Right lobe of liver (tissue), 6 donors: ENCODE measurements at places on chromosomes 5 and 9.

- DNase-seq, result no peak
Observed at GRCh38 chr9:120465685-120466407, 114.1 kb downstream of the CDK5RAP2 start.

- DNase-seq, result no peak
Observed at GRCh38 chr9:115289757-115290208, 171.8 kb upstream of the TNC start.

GRCh38 chr9:15521254-15521653, 10.5 kb upstream of the PSIP1 start:
- DNase-seq, result no peak

DNA sequence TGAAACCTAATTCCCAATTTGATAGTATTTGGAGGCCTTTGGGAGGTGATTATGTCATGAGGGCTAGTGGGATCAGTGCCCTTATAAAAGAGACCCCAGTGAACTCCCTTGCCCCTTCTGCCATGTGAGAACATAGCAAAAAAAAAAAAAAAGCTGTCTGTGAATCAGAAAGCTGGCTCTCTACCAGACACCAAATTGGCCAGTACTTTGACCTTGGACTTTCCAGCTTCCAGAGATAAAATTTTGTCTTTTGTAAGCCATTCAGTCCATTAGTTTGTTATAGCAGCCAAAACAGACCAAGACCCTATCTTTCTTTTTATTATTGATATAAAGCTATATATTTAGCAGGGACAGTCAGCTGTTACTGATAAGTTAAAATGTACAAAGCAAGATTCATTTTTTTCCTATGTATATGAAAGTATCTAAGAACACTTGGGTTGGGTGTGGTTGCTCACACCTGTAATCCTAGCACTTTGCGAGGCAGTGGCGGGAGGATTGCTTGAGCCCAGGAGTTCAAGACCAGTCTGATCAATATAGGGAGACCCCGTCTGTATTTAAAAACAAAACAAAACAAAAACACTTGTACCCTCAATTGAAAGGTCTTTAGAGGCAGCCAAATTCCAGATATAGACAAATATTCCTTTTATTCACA, 8.1 kb upstream of the C5orf24 start:
- peak; percentile 61 for DNase-seq

GRCh38 chr9:108423433-108423832, 432.4 kb downstream of the ACTL7B start:
- no peak for DNase-seq

DNA sequence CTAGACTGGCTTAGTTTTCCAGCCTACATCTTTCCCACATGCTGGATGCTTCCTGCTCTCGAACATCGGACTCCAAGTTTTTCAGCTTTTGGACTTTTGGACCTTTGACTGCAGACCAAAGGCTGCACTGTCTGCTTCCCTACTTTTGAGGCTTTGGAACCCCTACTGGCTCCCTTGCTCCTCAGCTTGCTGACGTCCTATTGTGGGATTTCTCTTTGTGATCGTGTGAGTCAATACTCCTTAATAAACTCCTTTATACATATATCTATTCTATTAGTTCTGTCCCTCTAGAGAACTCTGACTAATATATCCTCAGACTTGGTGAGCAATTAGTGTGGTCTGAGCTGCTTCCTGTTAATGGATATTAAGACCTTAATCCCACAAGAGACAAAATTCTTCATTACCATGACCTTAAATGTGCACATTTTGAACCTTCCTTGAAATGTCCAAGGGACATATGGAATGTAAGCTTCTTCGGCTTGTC, 752.9 kb downstream of the CDH18 start:
- DNase-seq, result no peak
